ENCODE measurements at places on chromosomes 12 and 14.

DNA sequence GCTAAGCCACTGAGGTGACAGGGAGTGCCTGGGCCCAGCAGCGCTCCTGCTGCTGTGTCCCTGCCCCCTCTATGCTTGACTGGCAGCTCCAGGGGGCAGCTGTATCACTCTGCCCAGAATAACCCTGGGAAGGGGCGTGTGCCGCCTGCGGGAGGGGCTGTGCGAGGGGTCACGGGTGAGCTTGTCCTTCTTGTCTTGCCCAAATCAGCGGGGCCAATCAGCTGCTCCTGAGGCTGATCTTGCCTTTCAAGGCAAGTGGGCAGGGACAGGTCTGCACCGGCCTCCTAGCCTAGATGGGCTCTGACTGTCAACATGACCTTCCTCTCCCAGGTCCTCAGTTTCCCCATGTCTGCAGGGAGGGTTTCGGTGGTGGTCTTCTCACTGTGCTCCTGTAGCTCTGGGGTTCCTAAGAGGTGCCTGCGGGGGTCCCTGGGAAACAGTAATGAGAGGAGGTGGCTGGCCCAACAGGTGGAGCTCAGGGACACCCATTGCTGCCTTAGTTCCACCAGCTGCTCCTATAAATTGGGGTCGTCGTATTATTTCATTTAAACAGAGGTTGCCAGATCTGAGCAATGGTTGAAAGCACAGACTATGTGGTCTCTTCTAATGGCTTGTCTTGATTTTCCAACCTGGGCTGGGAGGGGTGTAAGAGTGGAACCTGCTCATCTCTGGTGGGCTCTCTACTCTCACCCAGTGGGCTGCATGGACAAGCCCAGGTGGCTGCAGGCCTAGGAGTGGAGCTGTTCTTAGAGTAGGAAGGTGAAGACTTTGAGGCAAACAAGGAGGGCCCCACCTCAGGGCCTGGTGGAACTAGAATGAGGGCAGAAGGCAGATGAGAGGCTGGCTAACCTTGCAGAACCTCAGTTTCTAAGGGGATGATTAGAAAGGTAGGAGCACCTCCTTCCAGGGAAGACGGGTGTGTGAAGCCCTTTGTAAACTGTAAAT, 11.7 kb downstream of the RTL1 start:
- DNase-seq: no peak

GRCh38 chr14:21229821-21230220, 39.4 kb downstream of the HNRNPC start:
- no peak for DNase-seq

DNA sequence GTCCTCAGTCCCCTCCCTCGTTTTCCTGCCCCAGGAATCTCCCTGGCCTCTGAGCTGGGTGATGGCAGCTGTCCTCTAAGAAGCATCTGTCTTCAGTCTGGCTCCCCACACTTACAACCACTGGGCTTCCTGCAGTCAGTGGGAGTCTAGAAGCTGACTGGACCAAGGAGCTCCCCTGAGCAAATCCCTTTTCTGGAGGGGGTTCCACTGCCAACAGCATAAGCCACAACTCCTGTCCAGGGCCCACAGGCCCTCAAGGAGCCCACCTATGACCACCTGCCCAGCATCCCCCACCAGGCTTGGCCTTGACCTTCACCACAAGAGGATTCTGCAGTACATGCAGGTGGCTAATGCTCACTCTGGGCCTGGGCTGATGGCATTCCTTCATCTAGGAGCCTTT, 4.1 kb downstream of the RDH16 start:
- no peak for DNase-seq

DNA sequence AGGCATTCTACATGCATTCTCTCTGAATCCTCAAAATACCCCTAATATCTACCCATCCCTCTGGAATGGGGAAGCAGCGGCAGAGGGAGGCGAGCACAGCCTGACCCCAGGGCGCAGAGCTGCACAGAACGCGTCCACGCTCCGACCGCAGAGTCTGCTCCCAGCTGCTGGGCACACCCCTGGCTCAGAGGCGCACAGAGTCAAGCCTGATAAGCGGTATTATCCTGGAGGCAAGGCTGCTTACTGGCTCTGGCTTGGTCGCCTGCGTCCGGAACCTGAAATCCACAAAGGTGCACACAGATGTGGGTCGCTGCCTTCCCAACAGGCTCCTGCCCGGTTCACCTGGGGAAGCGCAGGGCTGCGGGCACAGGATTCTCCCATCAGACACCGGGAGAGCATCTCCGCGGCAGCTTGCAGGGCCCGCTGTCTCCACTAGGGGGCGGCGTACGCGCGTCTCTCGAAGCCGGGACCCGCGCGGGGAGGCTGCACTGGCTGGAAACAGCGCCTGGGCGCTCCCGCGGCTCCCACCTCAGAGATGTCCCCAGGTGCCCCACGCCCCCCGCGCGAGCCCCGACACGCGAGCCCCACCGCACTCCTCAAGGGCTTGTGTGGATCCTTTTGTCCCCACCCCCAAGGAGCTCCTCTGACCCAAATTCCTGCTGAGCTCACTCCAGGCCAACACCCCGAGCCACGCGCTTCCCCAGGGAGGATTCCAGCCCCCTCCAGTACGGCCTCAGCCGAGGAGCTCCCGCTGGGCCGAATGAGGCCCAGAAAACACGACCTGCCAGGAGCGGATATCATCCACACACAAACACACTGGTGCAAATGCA, 120.1 kb upstream of the FZD10 start:
- DNase-seq: peak; percentile 19

- DNase-seq: peak; percentile 16
Observed at GRCh38 chr14:77375973-77376770, 722 bp downstream of the TMED8 start.

DNA sequence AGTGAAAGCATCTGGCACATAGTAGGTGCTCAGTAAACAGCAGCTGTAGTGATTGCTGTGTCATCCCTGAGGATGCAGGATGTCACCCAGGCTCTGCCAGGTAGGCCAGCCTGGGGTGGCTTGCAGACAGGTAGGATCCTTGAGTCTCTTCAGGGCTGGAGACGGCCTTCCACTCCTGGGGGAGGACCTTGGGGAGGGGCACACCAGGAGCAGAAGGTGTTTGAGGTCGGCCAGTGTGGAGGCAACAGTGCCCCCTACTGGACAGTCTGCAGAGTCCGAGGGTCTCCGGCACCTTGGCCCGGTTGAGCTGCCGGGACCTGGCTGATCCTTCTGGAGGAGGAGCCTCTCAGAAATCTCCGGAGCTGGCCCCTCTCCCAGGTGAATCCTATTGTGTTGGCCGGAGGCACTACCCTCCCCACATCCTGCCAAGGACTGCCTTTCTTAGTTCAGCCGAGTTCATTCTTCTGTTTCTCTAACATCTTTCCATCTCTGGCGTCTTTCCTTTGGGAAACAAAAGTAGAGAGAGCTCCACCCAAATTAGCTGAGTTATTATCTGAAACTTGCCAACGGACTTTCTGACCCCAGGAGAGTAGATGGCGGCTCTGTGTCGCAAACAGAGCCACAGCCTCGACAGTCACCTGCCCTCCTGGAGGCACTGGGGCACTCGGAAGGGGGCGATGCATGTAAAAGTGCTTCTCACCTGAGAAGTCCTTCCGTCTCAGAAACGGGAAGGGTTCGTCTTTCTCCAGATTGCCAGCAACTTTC, 41.8 kb upstream of the CLMN start:
- peak; percentile 15 for DNase-seq

DNA sequence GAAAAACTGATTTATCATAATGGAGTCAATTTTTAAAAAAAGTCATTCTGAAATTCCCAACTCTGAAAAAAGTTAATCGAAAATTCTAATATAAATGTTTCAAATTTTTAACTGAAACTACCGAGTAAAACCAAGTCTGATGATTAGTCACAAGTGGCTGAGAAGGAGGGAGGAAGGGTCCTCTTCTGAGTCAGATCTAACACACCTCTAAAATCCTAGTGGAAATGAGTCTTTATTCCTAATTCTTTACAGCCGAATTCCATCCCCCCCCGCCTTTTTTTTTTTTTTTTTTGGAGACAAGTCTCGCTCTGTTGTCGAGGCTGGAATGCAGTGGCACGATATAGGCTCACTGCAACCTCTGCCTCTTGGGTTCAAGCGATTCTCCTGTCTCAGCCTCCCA, 37.9 kb downstream of the RAD9B start:
- DNase-seq: no peak

DNA sequence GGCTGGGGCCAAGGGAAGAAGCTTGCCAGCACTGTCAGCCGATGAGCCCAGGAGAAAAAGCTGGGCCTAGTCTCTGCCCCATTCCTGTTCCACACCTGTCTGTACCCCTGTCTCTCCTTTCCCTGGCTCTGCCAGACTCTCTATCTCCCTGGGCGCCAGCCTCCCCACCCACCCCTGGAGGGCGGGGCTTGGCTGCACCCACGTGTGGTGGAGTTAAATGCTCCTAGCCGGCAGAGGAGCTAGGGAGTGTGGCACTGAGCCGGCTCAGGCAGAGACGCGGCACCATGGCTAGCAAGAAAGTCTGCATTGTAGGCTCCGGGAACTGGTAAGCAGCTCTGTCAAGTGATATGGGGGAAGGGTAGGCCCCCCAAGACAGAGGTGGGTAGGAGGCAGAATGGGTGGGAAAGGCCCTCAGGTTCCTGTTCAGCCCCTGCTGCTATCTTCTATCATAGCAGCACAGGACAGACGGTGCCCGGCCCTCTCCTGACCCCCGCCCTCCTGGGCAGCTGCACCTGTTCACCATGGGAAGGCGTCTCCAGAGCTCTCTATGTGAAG, at the start of gene GPD1:
TSS of gene GPD1 (plus strand) at position 242 of the 555 bp plus-strand sequence. CDS start at position 285, 43 bp downstream.
- no peak for DNase-seq

DNA sequence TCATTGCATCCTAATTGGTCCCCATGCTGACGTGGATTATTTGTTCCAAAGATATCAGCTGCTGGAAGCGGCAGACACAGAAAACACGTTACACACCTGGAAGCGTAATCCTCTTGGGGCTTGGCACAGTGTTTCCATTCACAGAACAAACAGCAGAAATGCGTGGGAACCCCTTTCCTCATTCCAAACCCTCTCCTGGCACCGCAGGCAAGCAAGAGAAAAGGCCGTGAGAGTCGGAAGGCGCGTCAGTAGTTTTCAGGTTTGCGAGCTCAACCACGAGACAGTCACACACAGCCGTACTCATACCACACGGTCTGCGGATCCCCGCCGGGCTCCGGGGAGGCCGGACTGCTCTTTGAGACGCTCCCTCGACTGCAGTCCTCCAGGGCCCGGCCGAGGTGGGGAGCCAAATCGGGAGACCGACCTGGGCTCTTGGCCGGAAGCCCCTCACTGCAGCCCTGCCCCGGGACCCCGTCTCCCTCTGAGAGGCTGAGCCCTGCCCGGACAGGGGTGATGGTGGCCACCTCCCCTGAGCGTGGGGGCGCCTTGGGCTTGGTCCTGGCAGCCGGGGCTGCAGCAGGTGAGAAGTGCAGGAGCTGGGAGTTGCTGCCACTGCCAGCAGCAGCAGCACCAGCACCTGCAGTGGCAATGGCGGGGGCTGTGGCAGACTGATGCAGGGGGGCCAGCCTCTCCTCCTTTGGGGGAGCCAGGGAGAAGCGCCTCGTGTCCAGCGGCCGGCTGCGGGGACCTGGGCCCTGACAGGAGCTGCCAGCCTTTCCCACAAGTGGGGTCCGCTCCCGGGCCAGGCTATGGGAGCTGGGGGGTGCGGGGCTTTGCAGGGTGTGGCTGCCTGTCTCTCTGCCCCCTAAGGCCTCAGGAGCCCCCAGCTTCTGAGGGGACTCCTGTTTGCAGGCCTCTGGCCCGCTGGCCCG, 28.1 kb upstream of the GPR68 start:
- no peak for DNase-seq

- DNase-seq: no peak
Observed at GRCh38 chr12:125245581-125246557, 180.6 kb downstream of the AACS start.

GRCh38 chr14:79631276-79631675, 580.0 kb downstream of the DIO2 start:
- DNase-seq: no peak

DNA sequence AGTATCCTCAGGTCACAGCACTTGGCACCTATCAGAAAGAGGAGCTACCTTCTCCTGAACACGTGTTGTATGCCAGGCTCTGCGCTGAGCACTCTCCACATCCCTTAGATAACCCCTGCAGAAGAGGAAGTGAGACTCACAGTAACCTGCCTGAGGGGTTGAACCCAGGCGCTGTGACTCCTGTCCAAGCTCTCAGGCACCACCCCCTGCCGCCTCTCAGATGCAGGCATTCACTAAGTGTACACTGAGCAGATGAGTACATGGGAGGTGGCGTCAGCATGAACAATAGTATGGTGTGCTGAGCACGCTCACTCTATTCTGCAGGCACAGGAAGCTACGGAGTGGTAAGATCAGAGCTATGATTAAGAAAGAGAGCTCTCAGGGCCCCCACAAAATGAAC, 21.0 kb upstream of the RIC8B start:
- DNase-seq: peak; percentile 57

All from activated CD4-positive, alpha-beta T cell treated with anti-CD3 and anti-CD28 coated beads for 4 hours (primary cell).